ENCODE measurements at places on chromosomes 12 and 14.

DNA sequence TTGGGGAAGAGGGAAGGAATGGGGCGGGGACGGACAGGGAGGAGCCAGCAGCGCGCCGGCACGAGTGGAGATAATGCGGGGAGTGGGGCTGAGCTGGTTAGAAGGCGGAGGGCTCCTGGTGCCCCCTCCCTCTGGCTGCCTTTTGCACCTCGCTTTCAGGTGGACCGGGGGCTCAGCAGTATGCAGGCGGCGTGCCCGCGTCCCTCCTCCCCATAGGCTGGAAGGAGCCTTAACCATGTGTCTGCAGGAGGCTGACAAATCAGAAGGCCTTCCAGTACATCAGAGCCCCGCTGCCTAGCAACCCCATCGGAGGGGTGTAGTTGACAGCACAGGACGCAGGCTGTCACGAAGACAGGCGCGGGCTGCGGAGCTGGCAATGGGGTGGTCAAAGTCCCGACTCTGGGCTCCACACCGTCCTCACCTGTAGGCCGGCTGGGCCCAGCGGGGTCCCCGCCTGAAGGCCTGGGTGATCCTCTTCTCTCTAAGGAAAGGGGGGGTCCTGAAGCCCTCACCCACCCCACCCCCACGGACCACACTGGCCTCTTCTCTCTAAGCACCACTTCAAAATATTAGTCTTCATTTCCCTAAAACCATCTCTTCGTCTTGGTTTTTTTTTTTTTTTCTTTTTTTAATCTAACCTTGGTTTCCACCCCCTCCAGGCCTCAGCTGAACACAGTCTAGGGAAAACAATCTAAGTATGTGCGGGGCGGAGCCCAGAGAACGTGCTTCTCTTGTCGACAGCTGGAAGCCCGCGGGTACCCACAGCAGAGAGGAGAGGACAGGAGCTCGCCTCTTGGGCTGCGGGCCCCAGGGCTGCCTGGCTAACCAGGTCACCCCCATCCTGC lies 44.5 kb downstream of the KDM2B start:
- peaks cover 13% of the 10 kb centered on the region for H3K4me1 ChIP-seq
- no peaks in the 10 kb centered on the region for H3K27me3 ChIP-seq
- no peak for DNase-seq
- H3K4me3 ChIP-seq = no peak overlapping the region
- peaks cover 13% of the 10 kb centered on the region for H3K36me3 ChIP-seq
- H3K27ac ChIP-seq = no peak overlapping the region

DNA sequence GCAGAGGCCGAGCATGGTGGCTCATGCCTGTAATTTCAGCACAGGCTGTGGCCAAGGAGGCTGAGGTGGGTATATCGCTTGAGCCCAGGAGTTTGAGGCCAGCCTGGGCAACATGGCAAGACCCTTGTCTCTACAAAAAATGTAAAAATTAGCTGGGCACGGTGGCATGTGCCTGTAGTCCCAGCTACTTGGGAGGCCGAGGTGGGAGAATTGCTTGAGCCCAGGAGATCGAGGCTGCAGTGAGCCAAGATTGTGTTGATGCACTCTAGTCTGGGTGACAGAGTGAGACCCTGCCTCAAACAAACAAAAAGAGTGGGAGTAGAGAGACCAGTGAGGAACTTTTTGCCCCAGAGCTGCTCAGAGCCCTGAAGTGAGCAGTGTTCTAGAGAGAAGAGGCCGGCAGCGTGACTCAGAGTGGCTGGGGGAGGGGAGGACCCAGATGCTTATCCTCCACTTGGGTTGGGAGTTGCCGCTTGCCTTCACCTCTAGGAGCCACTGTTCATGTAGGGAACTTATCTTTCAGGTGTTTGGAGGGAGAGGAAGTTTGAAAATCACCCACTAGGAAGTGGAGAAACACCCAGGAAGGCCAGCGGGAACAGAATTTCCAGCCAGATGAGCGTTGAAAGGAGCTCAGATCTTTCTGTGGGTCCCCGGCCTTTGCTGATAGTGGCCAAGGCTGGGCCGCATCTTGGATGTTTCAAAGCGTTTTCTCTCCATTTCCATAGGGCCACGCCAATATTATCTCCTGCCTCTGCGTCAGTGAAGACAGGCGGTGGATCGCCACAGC lies 15.3 kb downstream of the CFAP251 start:
- H3K4me3 ChIP-seq = no peak overlapping the region
- no peak overlapping the region for H3K27ac ChIP-seq
- no peak for DNase-seq
- H3K36me3 ChIP-seq = no peaks in the 10 kb centered on the region

DNA sequence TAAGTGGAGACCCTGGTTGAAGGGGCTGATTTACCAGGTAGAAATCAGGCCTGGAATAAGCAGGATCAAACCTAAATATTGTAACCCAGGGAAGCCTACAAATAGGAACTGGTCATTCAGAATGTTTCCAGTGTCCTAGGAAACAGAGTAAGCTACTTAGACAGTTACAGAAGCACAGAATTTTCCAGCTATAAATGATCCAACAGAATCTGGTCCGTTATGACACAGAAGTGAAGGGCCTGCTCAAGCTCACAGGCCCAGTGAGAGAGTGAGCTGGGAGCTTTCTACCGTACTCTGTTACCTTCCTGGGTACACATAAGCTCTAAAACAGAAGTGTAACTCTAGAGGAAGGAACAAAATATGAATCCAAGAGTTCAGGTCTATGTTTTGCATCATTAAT lies 119.1 kb downstream of the TTC7B start:
- H3K36me3 ChIP-seq = no peaks in the 10 kb centered on the region
- no peaks in the 10 kb centered on the region for H3K27me3 ChIP-seq
- no peaks in the 10 kb centered on the region for H3K4me1 ChIP-seq
- H3K27ac ChIP-seq = no peak overlapping the region

GRCh38 chr14:72544615-72545387 lies 349.1 kb downstream of the DPF3 start:
- no peak for DNase-seq
- no peaks in the 10 kb centered on the region for H3K27me3 ChIP-seq
- no peaks in the 10 kb centered on the region for H3K36me3 ChIP-seq
- no peak overlapping the region for H3K27ac ChIP-seq
- H3K4me1 ChIP-seq = peaks cover 5% of the 10 kb centered on the region

- no peaks in the 10 kb centered on the region for H3K27me3 ChIP-seq
- no peak for DNase-seq
- no peaks in the 10 kb centered on the region for H3K4me1 ChIP-seq
Measured at GRCh38 chr12:45669093-45669492, 60.4 kb upstream of the ARID2 start.

DNA sequence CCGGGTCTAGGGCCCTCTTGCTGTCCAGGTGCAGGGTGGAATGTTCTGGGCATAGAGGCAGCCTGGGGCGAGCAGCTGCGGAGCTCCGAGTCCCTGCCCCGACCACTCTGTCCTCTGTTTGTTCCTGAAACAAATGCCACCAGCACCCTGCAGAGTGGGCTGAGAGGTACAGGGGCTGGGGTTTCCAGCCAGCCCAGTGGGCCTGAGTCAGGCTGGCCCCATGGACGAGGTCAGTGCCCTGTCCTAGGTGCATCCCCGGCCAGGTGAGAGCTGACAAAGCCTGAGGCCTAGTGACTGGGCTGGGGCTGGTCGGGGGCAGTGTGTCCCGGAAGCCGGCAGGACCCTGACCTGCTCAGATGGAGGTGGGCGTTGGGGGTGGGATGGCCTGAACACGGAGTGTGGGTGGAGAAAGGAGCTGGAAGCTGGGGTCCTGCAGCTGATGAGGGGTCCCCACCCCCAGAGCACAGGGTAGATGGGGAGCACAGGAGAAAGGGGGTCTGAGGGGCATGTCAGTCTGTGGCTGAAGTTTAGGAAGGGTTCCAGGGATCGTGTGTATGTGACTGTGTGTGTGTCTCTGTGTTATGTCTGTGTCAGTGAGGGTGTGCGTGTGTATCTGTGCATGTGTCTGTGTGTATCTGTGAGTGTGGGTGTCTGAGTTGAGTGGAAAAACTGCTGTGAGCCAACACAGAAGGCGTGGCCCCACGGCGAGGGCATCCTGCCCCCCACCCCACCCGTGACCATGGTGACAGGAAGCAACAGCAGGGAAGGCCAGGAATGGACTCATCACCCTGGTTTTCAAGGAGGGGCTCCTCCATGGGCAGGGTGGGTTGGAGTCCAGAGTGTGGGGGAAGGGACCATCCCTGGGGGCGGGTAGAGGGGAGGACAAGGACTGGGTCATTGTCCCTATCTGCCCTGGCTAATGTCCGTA lies 2.4 kb upstream of the CRIP1 start:
- peaks cover 12% of the 10 kb centered on the region for H3K4me1 ChIP-seq
- peaks cover 18% of the 10 kb centered on the region for H3K27me3 ChIP-seq
- H3K4me3 ChIP-seq = no peak overlapping the region
- no peak overlapping the region for H3K27ac ChIP-seq
- no peak for DNase-seq
- no peaks in the 10 kb centered on the region for H3K36me3 ChIP-seq

DNA sequence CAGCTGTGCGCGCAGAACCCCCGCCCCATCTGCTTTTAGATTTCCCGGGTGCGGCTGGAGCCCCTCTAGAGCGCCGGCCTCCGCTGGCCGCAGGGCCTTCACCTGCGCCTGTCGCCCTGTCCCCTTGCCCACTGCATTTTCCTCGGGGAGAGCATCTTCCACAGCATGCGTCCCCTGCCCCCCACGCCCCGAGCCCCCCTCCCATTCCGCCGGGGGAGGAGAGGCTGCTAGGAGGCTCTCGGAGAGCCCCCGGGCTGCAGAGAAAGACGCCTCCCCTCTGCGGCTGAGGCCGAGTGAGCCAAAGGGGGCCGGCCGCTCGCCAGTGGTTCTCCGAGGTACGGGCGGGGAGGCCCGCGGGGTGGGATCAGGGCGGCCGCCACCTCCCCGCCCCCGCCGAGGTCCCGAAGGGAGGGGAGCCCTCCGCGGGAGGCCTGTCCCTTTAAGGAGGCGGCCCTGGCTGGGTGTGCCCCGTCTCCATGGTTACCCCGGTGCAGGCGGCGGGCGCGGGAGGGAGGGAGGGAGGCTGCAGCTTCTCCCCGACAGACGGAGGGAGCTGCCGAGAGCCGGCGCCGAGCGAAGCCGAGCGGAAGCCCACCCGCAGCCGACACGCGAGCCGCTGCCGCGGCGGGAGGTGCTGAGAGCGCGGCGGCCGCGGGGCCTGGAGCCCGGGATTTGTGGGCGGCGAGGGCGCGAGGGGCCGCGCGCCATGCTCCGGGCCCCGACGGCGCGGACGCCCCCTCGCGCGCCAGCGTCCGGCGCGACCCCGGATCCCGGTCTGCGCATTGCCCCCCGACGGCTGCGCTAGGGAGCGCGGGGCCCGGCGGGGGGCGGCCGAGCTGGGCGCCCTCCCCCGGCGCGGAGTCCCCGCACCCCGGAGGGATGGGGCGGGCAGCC lies at the start of gene KCNH3:
Gene KCNH3 (plus strand): TSS at position 521 of the 894 bp plus-strand sequence. CDS start 387 bp downstream, outside the sequence.
- peaks cover 69% of the 10 kb centered on the region for H3K27me3 ChIP-seq
- H3K4me3 ChIP-seq = peak within 1 kb of the TSS; percentile 34
- peaks cover 3% of the 10 kb centered on the region for H3K4me1 ChIP-seq

- no peaks in the 10 kb centered on the region for H3K4me1 ChIP-seq
- H3K4me3 ChIP-seq = no peak overlapping the region
- no peaks in the 10 kb centered on the region for H3K36me3 ChIP-seq
- H3K27me3 ChIP-seq = no peaks in the 10 kb centered on the region
- H3K27ac ChIP-seq = no peak overlapping the region
- no peak for DNase-seq
Measured at GRCh38 chr14:80930836-80931389, 10.6 kb downstream of the CEP128 start.

- H3K27me3 ChIP-seq = no peaks in the 10 kb centered on the region
- H3K27ac ChIP-seq = no peak overlapping the region
- H3K4me3 ChIP-seq = no peak overlapping the region
- H3K36me3 ChIP-seq = peaks cover 2% of the 10 kb centered on the region
- DNase-seq = no peak
- H3K4me1 ChIP-seq = no peaks in the 10 kb centered on the region
Measured at GRCh38 chr12:100186071-100186470, 14.5 kb upstream of the ACTR6 start.

GRCh38 chr12:56769868-56770267 lies 6.7 kb downstream of the HSD17B6 start:
- H3K36me3 ChIP-seq = no peaks in the 10 kb centered on the region
- no peak overlapping the region for H3K27ac ChIP-seq
- H3K27me3 ChIP-seq = no peaks in the 10 kb centered on the region
- H3K4me3 ChIP-seq = no peak overlapping the region
- DNase-seq = no peak

- no peak for DNase-seq
- no peak overlapping the region for H3K27ac ChIP-seq
- no peaks in the 10 kb centered on the region for H3K36me3 ChIP-seq
- no peak overlapping the region for H3K4me3 ChIP-seq
Measured at GRCh38 chr14:20489093-20489994, 16.0 kb upstream of the RNASE10 start.

DNA sequence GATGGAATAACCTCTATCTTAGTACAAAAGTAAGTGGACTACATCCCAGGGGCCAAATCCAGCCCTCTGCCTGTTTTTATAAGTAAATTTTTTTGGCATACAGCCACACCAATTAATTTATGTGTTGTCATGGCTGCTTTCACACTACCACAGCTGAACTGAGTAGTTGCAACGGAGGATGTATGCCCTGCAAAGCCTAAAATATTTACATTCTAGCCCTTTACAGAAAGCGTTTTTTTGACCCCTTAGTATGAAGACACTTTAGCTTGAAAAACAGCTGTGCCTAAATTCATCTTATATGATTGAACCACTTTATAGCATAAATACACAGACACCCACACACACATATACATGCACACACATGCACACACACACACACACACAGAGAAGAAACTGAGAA lies 501.6 kb downstream of the EGLN3 start:
- no peak for DNase-seq
- no peak overlapping the region for H3K4me3 ChIP-seq
- H3K27ac ChIP-seq = no peak overlapping the region
- H3K36me3 ChIP-seq = no peaks in the 10 kb centered on the region
- no peaks in the 10 kb centered on the region for H3K27me3 ChIP-seq

DNA sequence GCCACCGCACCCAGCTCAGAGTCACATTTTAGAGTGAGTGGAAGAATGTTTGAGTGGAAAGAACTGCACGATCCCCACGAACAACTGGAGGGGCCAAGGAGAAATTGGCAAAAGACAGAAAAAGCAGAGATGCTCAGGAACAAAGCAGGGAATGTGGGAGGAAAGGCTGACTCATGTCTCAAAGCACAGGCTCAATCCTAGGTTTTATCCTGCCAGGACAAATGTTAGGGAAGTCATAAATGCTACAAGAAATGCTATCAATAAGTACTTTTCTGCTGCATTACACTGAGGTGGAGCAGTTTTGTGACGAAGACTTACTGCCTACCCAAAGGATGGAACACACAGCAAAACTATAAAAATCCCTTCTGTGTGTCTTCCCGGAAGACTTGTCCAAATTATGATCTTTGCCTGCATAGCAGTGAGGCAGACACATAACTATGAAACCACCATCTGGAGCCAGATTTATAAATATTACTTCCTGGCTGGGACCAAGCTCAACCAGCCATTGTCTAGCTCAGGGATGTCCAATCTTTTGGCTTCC lies 26.7 kb downstream of the NIN start:
- no peak for DNase-seq
- H3K36me3 ChIP-seq = no peaks in the 10 kb centered on the region
- H3K4me1 ChIP-seq = no peaks in the 10 kb centered on the region
- H3K4me3 ChIP-seq = no peak overlapping the region
- H3K27me3 ChIP-seq = no peaks in the 10 kb centered on the region
